ENCODE measurements at places on chromosomes 7 and 10.

DNA sequence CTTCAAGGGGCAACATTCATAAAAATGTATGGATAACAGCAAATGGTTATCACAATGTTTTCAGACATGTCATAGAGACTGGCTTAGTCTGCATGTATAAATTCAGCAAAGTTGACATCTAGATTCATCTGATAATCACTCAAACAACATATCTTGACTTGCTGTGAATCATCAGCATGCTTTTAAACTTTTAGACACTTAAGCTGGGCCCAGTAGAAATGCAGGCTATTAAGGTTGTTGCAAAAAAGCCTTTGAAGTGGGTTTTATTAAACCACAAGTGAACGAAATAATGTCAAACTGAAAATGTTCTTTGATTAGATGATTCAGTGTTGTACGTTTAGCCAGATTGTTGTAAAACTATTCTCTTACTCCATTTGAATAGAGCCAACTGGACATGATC lies 759.6 kb downstream of the NXPH1 start:
- DNase-seq = no peak

DNA sequence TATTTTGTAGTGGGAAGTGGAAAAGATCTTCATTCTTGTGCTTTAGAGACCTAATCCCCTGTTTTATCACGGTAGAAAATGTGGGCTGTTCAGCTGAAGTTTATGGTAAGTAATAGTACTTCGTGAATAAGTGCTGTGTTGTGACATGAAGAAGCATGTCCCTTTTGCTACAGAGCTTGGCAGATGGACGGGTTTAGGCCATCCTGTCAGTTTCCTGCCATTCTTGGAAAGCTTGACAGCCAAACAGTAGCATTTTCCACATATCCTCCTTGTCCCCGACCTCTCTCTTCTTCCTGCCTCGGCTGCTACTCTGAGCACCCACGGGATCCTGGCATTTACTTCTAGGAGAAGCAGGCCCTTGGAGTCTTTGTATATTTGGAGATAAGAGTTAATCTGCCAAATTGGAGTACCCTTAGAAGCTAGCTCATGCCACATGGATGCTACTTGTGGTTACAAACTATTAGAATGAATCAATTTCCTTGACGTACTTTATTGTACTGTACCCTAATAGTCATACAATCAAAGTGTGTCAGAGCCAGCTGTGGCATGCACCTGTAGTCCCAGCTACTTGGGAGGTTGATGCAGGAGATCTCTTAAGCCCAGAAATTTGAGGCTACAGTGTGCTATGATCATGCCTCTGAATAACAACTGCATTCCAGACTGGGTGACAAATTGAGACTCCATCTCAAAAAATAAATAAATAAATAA lies 39.2 kb downstream of the PNLIPRP3 start:
- no peak for DNase-seq

DNA sequence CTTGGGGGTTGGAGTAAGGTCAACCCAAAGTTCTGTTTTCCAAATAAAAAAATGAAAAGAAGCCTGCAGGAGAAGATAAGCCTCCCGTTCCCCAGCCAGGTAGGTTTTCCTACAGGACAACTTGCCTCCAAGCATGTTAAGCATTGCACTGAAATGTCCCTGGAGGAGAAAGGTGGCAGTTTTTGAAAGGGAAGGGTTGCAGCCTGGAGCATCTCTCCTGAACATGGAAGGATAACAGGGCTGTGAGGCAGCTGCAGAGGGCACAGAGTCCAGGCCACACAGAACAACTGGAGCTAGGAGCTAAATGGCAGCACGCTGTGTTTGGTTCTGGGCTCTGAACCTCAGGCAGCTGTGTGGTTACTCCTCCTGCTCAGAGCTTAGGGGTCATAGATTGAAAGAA lies 452.9 kb downstream of the TCERG1L start:
- DNase-seq = no peak

DNA sequence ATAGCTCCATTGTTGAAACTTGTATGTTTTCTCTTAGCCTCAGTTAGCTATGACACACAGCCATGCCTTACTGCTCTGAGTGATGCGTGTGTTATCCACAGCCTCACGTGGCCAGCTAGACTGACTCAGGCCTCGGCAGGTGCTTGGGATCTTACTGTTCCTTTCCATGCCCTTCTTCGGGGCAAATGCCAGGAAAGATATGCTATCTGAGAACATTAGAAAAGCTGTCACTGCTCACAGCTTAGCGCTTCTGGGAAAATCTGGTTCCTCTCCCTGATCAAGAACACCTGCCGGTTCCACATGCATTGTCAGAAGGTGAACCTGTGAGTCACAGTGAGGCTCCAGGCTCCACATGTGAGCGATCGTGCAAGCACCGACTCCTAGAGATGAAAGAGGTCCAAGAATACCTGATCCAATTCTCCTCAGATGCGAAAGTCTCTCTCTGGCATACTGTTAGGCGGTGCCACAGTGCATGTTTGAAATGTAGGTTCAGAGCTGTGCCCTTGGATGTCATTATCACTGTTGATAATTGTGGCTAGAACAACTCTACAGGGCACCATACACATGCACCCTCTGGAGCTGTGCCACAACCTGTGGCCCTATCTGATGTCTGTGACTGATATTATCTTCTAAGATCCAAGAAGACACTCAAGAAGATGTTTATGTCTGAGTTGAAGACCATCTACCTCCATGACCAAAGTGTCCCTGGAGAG lies 247.8 kb upstream of the IGFBP3 start:
- no peak for DNase-seq
